ENCODE measurements at places on chromosomes 7 and 10.

- DNase-seq, result no peak
These were observed 131.7 kb downstream of the DPP6 start for GRCh38 chr7:154183946-154184345.

- no peak for DNase-seq
These were observed 9.5 kb downstream of the CALML3 start for GRCh38 chr10:5534051-5534821.

GRCh38 chr10:132712291-132712690, 73.7 kb downstream of the NKX6-2 start:
- DNase-seq, result no peak

DNA sequence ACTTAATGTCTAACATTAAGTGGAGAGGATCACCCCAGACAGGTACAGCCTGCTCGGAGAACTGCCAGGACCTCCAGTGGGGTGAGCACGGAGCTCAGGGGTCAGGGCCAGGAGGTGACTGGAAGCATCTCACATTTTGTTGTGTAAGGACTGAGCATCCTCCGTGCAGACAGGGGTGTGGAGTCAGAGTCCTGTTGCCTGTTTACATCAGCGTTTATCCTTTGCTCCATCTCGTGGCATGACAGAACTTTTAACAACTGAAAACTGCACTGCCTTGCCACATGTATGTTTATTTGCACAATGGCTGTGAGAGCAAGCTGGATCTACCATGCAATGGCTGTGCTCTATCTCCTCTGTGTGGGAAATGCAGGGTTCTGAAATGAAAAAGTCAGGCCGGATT, 175.4 kb upstream of the AKR1E2 start:
- DNase-seq, result no peak

GRCh38 chr10:130636313-130636930, 500.2 kb downstream of the GLRX3 start:
- DNase-seq, result no peak

GRCh38 chr10:78166261-78166660, 132.6 kb downstream of the RPS24 start:
- DNase-seq, result no peak

DNA sequence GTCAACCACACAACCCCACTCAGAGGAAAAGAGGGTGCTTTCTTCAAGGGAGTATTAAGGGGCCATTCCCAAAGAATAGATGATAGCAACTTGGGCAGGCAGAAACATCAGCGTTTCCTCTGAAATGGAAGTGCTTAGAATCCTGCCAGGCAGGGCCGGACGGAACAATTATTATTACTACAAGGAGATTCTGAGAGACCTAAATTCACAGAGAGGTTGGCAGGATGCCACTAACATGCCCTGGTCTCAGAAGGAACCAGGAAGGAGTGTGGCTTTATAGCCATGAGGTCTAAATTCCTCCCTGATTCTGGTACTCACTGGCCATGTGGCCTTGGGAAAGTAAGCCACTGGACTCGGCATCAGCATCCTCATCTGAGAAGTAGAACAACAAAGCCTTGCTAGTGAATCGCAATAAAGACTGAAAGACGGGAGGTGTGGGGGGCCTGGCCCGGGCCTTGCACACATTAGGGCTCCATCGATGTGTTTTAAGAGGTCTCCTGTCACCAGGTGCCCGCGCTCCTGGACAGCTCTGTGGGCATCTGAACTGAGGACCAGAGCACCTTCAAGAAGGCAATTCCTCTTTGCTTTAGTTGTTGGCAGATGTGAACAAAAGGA, 131.5 kb downstream of the OAT start:
- DNase-seq, result no peak

GRCh38 chr7:154424350-154424749, 372.2 kb downstream of the DPP6 start:
- DNase-seq, result no peak

Measured in Panc1 (cell line).